ENCODE measurements at places on chromosomes 7 and 10. TPM values are rescaled to one million over a fixed set of nuclear protein-coding genes. Genes with fewer than 3 reads are reported as not detected.

The HMX2 gene
- total RNA-seq: not detected

The ASB13 gene
- total RNA-seq: 9.0 TPM

The AKR1B15 gene
- total RNA-seq: not detected

The CLDN3 gene
- total RNA-seq: not detected

The VENTX gene
- not detected for total RNA-seq

The PHYHIPL gene
- total RNA-seq: not detected

The EGFR gene
- total RNA-seq: not detected

The LIPK gene
- total RNA-seq: not detected

The GTF2I gene
- 167 TPM for total RNA-seq

The GBX1 gene
- not detected for total RNA-seq

The PKD2L1 gene
- total RNA-seq: 0.14 TPM

The CACNB2 gene
- 0.23 TPM for total RNA-seq

The PRSS2 gene
- not detected for total RNA-seq

The MAP3K8 gene
- total RNA-seq: 16.5 TPM

The NUTM2B gene
- 1.5 TPM for total RNA-seq

The PCBD1 gene
- total RNA-seq: 36.5 TPM

The HYAL4 gene
- total RNA-seq: not detected

The SKIDA1 gene
- total RNA-seq: 0.25 TPM

The LRRC18 gene
- not detected for total RNA-seq

The MTERF1 gene
- total RNA-seq: 18.3 TPM

The BMPER gene
- total RNA-seq: not detected

The INMT gene
- total RNA-seq: 0.89 TPM

The AUTS2 gene
- 3.3 TPM for total RNA-seq

The HGF gene
- not detected for total RNA-seq

The ZNF467 gene
- total RNA-seq: not detected

The CREB3L2 gene
- 47.0 TPM for total RNA-seq

The ANK3 gene
- total RNA-seq: 14.7 TPM

The ERCC6 gene
- total RNA-seq: 32.7 TPM

The ETV1 gene
- total RNA-seq: 0.41 TPM

The JAKMIP3 gene
- 1.0 TPM for total RNA-seq

The EIF3B gene
- total RNA-seq: 196 TPM

The ADAP1 gene
- 23.7 TPM for total RNA-seq

The ELFN1 gene
- 0.16 TPM for total RNA-seq

The ERVW-1 gene
- total RNA-seq: not detected

The NKX2-3 gene
- total RNA-seq: not detected

The TDRD1 gene
- 0.09 TPM for total RNA-seq

The FAM25C gene
- not detected for total RNA-seq
